Heart right ventricle (tissue), 16 donors: ENCODE measurements at places on chromosomes 3 and 15. TPM values are rescaled to one million over a fixed set of nuclear protein-coding genes. Genes with fewer than 3 reads are reported as not detected.

The SNTN gene
- total RNA-seq, result not detected

The ZDHHC3 gene
- total RNA-seq, result 42.8 TPM

The CAND2 gene
- 60.3 TPM for total RNA-seq

The TRPM7 gene
- total RNA-seq, result 24.2 TPM

The GATM gene
- total RNA-seq, result 97.8 TPM

- no peak overlapping the region for H3K27ac ChIP-seq
- no peaks in the 10 kb centered on the region for H3K4me1 ChIP-seq
- H3K27me3 ChIP-seq, result no peaks in the 10 kb centered on the region
- peak; percentile 28 for DNase-seq
Measured at GRCh38 chr3:7630925-7631324, 770.0 kb downstream of the GRM7 start.

DNA sequence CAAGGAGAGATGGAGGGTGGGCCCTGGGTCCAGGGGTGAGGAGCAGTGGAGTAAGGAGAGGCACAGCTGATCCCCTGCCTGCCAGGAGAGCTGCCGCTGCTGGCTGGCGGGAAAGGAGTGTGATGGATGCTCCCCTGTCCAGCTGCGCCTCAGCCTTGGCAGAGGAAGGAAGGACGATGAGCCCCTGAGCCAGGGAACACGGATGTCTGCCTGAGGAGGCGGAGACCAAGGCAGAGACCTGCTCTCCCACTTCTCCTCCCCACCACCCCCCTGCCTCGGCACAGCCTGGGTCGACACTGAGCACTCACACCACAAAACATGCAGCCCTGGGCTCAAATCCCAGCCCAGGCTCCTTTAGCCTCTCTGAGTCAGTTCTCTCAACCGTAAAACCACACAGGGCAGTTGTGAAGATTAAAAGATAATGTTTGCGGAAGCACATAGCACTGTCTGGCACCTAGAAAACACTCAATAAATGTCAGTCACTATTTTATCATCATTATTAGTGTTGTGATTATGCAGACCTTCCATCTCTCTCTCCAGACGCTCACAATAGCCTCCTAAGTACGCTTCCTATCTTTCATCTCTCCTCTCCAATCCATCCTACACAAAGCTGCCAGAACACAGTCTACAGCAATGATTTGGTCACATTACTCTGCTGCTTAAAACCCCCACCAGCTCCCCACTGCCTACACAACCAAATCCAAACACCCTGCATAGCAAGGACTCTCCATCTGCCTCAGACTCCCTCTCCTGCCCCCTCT is 52.2 kb downstream of the SEMA5B start:
- H3K4me3 ChIP-seq, result no peak overlapping the region
- H3K27ac ChIP-seq, result peak overlapping the region; percentile 93
- no peaks in the 10 kb centered on the region for H3K27me3 ChIP-seq
- DNase-seq, result no peak
- no peaks in the 10 kb centered on the region for H3K36me3 ChIP-seq

- DNase-seq, result no peak
Measured at GRCh38 chr3:140276703-140277102, 341.7 kb downstream of the CLSTN2 start.

- H3K4me1 ChIP-seq, result peaks cover 24% of the 10 kb centered on the region
- H3K36me3 ChIP-seq, result peaks cover 3% of the 10 kb centered on the region
- H3K4me3 ChIP-seq, result no peak overlapping the region
- no peaks in the 10 kb centered on the region for H3K27me3 ChIP-seq
- DNase-seq, result no peak
Measured at GRCh38 chr15:39588531-39589192, 7.8 kb downstream of the THBS1 start.

DNA sequence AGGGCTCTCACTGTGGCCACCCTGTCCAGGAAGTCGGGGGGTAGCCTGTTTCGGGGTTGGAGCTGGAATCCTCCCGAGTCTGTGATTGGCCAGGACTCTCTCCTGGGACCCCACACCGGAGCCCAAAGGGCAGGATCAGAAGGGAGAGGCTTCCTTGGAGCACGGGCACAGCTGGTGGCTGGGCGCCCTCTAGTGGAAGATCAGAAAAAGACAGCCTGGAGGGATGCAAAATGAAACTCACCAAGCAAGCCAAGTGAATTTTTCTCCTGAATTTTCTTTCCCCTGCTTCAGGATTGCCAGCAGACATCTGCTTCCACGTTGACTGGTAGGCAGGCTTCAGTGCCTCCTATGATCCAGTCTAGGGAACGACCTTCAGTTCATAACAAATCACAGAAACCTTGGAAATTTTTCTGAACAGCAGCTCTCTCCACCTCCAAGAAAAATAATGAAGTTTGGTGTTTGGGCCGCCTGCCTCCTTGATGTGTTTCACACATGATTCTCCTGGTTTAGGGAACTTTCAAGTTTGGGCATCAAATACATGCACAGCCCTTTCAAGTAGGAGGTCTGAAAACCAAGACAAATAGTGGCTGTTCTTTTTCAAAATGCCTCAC is 224.6 kb downstream of the VPS13C start:
- H3K27me3 ChIP-seq, result no peaks in the 10 kb centered on the region
- H3K4me1 ChIP-seq, result no peaks in the 10 kb centered on the region
- no peaks in the 10 kb centered on the region for H3K36me3 ChIP-seq
- no peak overlapping the region for H3K27ac ChIP-seq

DNA sequence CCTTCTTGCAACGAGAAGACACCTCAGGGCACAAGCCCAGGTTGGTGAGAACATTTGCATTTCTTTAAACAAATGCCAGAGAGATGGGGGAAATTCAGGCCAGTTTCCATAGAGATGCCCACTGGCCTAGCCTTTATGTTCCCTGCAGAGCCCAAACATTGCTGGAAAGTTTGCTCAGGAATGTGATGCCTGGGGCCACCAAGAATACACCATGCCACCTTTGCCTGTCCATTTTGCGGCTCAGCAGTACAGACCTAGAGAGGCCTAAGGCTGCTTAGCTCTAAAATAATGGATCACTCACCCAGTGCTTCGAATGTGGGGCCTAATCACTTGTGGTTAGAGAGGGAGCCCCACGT is 210.0 kb downstream of the RPLP1 start:
- no peak overlapping the region for H3K27ac ChIP-seq
- no peak overlapping the region for H3K4me3 ChIP-seq
- H3K36me3 ChIP-seq, result no peaks in the 10 kb centered on the region
- peaks cover 13% of the 10 kb centered on the region for H3K27me3 ChIP-seq
- no peak for DNase-seq

DNA sequence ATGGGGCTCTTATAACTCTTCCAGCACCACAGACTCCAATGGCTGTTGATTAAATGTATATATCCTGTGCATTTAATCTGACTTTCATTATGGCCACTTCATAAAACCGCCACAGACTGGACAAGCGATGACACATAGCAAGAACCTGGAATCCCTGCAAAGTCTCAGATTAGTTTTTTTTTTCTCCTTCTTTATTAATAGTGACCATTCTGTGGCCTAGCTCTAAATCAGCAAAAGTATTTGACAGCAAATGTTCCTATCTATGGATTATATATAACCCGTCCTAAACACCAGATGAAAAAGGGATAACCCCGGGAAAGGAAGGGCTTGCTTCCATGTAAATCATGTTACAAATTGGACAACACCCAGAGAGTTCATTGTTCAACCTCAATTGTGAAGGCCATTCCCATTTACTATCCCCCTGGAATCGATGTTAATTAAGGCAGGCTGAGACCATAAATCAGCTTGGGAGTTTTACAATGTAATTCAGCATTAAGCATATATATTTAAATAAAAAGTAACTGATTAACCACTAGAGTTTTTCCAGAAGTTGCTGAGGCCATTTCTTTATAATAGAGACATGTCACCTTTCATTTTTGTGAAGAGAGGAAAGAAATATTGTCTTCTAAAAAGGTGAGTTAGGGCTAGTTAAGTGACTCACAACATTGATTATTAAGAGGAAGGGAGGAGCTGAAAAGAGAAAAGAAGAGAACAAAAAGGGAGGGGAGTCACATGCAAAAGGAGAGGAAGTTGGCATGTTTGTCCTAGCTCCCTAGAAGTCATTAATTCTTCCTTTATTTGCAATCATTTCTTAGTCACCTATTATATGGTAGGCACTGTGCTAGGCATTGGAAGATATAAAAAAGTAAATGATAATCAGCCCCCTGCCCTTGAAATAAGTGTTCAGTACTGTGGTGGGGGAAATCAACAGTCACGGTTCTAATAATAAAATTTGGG is 26.2 kb downstream of the ALDH1A2 start:
- DNase-seq, result no peak
- peaks cover 20% of the 10 kb centered on the region for H3K4me1 ChIP-seq
- H3K27ac ChIP-seq, result no peak overlapping the region
- no peaks in the 10 kb centered on the region for H3K36me3 ChIP-seq
- H3K4me3 ChIP-seq, result no peak overlapping the region
- no peaks in the 10 kb centered on the region for H3K27me3 ChIP-seq

DNA sequence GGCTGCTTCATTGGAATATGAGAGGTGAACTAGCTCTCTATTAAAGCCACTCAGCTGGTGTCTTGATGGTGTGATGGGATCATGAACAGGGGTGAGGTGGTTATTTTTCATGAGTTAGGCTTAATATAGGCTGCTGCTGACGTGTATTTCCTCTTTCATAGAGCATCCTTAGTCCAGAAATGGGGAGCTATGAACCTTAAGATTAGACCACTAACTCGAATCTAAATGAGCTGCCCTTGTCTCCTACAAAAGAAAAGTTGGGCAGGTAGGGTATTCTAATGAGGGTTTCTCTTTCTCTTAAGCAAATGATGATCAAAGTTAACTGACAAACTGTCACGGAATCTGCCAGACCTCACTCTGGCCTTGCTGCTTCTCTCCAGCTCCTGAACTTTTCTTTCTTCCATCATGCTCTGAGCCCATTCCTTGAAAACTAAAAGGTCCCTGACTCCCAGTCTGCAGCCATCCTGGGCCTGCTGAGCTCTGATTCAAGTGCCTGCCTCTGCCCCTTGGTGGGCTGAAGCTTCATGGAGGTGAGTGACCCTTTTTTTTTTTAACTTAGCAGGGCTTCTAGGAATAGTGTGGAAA is at the start of gene TRIM69:
Gene TRIM69 (plus strand): TSS at position 348 of the 585 bp plus-strand sequence. CDS start 177 bp downstream, at position 525.
- H3K4me3 ChIP-seq, result no peak within 1 kb of the TSS
- peaks cover 19% of the 10 kb centered on the region for H3K4me1 ChIP-seq
- peaks cover 6% of the 10 kb centered on the region for H3K36me3 ChIP-seq
- H3K27me3 ChIP-seq, result no peaks in the 10 kb centered on the region
- DNase-seq, result no peak

GRCh38 chr3:3589715-3590130 is 209.5 kb upstream of the LRRN1 start:
- DNase-seq, result no peak
- H3K36me3 ChIP-seq, result no peaks in the 10 kb centered on the region
- no peak overlapping the region for H3K4me3 ChIP-seq
- H3K27ac ChIP-seq, result no peak overlapping the region
- no peaks in the 10 kb centered on the region for H3K4me1 ChIP-seq
- no peaks in the 10 kb centered on the region for H3K27me3 ChIP-seq

- no peak for DNase-seq
- no peaks in the 10 kb centered on the region for H3K27me3 ChIP-seq
- H3K27ac ChIP-seq, result no peak overlapping the region
- H3K36me3 ChIP-seq, result no peaks in the 10 kb centered on the region
- H3K4me3 ChIP-seq, result no peak overlapping the region
Measured at GRCh38 chr15:60853109-60853508, 374.2 kb upstream of the ICE2 start.

DNA sequence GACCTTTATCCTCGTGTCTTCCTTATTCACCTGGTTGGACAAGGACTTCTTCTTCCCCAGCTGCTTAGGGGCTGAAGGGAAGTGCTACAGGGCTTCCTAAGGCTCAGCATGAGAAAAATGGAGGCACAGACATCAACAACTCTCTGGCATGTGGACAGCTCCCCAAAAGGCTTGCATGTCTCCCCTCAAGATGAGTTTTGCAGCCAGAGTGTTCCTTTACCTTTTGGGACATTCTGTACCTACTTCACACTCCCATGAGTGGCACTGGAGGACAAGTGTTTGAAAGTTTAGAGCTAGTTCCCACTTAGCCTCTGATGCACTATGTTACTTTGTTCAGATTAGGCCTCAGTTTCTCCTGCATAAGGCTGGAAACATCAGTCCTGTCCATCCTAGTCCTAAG is 77.1 kb upstream of the HACD2 start:
- H3K27me3 ChIP-seq, result no peaks in the 10 kb centered on the region
- no peak for DNase-seq
- no peak overlapping the region for H3K27ac ChIP-seq
- H3K4me3 ChIP-seq, result no peak overlapping the region
- no peaks in the 10 kb centered on the region for H3K36me3 ChIP-seq

DNA sequence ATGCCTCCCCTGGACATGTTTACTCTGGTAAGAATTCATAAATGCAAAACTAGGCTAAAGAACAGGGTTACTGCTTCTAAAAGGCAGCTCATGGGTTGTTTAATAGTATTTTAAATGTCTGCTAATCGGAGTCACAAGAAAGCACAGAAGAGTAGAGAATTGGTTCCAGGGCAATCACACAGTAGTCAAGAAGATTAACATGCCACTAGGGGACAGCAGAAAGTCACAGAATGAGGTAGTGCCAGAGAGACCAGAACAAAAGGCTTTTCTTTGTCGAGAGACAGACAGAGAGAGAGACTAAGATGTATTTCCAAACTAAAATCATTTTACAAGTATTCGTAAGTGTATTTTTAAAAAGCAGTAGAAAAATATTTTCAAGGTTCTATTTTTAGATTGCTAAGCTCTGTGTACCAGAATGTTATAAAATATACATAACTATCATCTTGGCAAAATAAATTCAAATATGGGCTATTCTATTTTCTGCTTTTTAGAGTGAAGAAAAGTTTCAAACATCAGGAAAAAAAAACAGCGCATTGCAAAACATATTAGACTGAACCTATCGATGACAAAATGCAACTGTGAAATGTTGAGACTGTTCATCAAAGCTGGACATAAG is 78.3 kb upstream of the CDIN1 start:
- H3K27ac ChIP-seq, result no peak overlapping the region
- H3K4me1 ChIP-seq, result peaks cover 3% of the 10 kb centered on the region
- DNase-seq, result peak; percentile 60
- H3K27me3 ChIP-seq, result no peaks in the 10 kb centered on the region

DNA sequence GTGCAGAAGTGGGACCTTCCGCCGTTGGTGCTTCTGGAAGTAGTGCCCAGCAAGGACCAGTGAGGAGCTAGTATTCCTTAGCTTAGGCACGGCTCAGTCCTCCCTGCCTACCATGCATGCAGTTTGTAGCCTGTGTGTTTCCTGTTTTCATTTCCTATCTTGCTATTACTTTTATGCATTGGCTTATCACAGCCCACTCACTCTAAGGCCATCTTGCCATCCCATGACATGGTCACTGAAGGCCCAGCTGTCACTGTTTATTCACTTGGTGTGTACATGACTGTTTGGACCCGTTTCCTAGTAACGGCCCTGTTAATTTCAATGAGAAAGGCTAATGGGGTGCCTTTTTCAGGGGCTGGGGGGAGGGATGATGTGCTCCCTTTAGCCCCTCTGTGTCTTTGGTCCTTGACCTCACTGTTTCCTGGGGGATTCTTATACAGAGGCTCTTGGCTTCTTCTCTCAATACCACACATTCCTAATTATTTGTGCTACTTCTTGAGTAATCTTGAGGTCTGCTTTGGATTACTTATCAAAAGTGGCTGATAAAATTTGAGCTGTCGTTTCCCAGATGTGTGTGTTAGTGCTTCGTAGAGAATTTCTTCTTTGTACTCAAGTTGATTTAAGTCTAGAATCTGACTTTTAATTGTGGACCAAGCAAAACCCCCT is 24.5 kb upstream of the TRAK1 start:
- DNase-seq, result no peak
- H3K4me1 ChIP-seq, result peaks cover 79% of the 10 kb centered on the region
- H3K4me3 ChIP-seq, result peak overlapping the region; percentile 17
- no peaks in the 10 kb centered on the region for H3K36me3 ChIP-seq
